Aortic smooth muscle cell (primary cell): ENCODE measurements at places on chromosomes 2 and 18. TPM values are rescaled to one million over a fixed set of nuclear protein-coding genes. Genes with fewer than 3 reads are reported as not detected.

Gene GAL3ST2
- total RNA-seq: not detected in 2 replicates

Gene HSBP1L1
- total RNA-seq: 5.2 and 5.4 TPM in 2 replicates

Gene MPP4
- total RNA-seq: 1.7 and 2.0 TPM in 2 replicates

Gene RAX
- total RNA-seq: not detected in 2 replicates

Gene C2orf15
- total RNA-seq: not detected in 2 replicates

Gene EML6
- 0.87 and 2.9 TPM in 2 replicates for total RNA-seq

Gene CDH20
- total RNA-seq: not detected in 2 replicates

Gene THSD7B
- total RNA-seq: 0.40 and 0.81 TPM in 2 replicates

Gene GAD1
- total RNA-seq: under 0.01 TPM in 1 of 2 replicates, not detected in the other
